ENCODE measurements at places on chromosomes 7 and 10.

GRCh38 chr7:39526666-39527065 lies 39.5 kb upstream of the YAE1 start:
- DNase-seq: no peak

- peak; percentile 61 for DNase-seq
These were observed 3.7 kb upstream of the ZNF800 start for GRCh38 chr7:127396184-127396583.

DNA sequence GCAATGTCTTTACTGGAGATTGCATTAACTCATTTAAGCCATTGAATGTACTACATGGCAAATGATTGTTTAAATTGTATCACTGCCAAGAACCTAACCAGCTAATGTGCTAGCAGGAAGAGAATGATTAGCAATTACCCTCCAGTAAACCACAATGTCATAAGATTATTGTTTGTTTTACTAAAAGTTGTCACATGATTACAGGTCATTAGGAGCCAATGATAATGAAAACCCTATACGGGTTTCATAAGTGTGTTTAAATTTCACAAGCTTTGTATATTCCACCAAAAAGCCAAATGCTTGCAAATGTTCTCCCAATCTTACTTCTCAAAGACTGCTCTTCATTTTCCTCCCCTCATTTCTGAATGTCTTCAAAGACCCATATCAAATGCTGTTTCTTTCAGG lies 76.5 kb upstream of the PPP1R3C start:
- DNase-seq: no peak

DNA sequence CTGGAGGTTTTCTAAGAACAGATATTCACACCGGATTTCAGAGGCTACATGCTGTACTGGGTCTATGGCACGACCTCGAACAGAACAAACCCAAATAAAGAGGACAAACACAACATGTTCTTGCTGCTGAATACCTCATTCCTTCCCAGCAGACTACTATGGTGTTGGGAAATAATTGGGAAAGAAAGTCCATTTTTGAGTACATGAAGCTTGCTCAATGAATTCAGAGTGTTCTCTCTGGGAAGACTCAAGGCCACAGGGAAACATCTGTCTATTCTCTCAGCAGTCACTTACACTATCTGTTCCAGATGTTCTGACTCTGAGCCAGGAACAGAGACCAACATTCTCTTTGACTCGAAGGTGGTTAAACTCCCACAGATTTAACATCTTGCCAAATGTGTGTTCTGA lies 30.9 kb downstream of the LAMB1 start:
- no peak for DNase-seq

DNA sequence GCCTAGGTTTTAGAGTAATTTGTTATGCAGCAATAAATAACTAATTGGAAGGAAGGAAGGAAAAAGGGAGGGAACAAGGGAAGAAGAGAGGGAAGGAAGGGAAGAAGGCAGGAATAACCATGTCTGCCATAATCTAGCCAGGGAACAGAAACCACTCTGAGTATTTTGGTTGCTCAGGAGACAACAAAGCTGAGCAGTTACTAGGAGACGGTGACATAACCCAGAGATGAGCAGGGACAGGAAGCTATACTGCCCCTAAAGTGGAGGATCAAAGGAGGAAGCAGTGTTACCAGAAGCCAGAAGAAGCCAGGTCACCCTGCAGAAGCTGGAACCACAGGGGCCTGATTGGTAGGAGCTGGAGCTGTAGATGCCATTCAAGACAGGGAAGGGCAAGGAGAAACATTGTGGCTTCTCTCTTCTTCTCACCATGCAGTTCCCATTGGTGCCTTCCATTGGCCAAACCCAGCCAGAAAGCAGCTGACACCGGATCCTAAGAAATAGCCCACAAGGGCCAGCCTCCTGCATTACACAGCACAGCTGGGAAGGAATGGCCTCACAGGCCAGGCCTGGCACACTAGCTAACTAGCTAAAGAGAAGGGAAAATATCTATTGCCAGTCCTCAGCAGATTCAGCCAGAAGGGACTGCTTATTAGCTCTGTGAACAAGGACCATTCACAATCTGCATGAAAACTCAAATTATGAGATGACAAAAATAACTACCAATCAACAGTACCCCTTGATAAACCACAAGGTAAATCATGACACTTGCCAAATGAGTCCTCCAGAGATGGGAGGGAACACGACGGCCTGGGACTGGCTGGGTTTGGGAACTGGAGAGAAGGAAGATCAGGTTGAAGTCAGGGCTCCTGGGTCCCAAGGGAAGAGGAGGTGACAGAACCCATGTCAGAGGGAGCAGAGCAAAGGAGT lies 184.5 kb upstream of the NFE2L3 start:
- DNase-seq: peak; percentile 8

- DNase-seq: peak; percentile 74
These were observed 2.4 kb downstream of the ADCK2 start for GRCh38 chr7:140674899-140675701.

DNA sequence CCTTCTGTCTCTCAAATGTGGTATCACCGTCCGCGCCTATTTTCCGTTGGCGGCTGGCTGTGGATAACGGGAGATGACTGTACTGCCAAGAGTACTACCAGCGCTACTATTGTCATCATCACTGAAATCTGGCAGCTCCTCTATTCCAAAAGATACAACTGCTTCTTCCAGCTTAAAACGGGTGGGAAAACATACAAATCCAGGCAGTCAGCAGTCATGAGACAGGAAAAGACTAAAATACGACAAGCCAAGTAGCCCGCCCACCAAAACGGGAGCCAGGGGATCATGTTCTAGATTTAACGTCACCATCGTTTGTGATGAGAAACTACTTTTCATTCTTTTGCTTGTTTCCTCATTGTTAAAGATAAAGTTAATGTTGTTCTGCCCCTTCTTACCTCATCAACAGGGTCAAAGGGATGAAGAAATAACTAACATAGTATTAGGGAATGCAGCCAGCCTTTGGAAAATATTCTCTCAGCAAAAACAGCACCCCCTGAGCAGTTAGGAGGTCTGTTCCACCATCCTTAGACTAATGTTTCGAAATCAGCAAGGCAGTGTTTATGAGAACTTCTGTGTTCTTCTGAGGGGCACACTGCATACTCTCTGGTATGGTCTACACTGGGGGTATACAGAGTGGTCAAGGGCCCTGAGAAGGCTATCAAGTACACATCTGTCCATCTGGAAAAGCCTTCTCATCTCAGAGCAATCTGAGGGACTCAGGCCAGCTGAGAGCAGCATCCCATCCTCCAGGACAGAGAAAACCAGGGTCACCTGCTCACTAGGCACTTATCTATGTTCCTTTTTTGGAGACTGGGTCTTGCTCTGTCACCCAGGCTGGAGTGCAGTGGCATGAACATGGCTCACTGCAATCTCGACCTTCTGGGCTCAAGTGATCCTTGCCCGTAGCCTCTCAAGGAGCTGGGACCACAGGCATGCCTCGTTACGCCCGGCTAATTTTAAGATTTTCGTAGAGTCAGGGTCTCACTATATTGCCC lies 47.5 kb downstream of the GNA12 start:
- no peak for DNase-seq

DNA sequence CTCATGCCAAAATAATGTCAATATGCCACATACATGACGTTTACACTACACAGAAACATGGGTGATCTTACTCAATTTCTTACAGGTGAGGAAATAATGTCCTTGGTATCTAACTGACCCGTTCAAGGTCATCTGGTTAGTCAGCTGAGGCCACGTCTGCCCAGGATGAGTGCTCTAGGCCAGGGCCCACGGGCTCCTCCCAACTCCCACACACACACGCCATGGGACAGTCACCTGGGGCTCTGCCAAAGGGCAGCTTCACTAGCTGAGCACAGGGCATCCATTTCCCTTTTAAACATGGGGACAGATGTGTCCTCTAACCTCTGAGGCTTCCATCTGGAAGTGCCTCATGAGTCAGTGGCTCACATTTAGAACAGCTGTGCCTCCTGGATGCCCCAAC lies 123.9 kb downstream of the TNS3 start:
- no peak for DNase-seq

- no peak for DNase-seq
These were observed 21.2 kb downstream of the C10orf71 start for GRCh38 chr10:49320191-49320590.

DNA sequence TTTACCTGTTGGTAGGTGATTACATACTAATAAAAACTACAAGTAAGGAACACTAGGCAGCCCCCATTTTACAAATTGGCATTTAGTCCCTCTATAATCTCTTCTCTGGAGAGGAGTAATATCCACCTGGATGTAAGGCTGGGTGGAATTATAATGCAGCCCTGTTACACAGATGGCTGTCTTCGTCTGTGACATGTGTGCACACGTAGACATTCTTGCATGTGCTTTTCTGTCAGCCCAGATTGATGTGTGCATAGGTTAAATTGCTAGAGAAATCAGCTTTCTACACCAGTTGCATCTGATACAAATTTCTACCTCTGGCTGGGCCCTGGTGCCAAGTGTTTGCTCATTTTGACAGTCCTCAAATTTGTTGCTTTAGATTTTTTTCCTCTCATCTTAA lies 715.9 kb downstream of the AUTS2 start:
- DNase-seq: no peak

GRCh38 chr7:87784424-87784823 lies 91.7 kb downstream of the SLC25A40 start:
- DNase-seq: peak; percentile 12

GRCh38 chr10:128047351-128047750 lies 78.9 kb downstream of the MKI67 start:
- peak; percentile 95 for DNase-seq

GRCh38 chr10:52755297-52756062 lies 17.1 kb downstream of the MBL2 start:
- DNase-seq: peak; percentile 79

GRCh38 chr10:62631241-62631640 lies 173.3 kb upstream of the ADO start:
- DNase-seq: no peak

GRCh38 chr7:45149606-45150005 lies 8.0 kb upstream of the RAMP3 start:
- no peak for DNase-seq

GRCh38 chr10:78726171-78726570 lies 342.6 kb upstream of the ZMIZ1 start:
- no peak for DNase-seq

GRCh38 chr10:43963793-43964425 lies 315.2 kb upstream of the ZNF32 start:
- no peak for DNase-seq

DNA sequence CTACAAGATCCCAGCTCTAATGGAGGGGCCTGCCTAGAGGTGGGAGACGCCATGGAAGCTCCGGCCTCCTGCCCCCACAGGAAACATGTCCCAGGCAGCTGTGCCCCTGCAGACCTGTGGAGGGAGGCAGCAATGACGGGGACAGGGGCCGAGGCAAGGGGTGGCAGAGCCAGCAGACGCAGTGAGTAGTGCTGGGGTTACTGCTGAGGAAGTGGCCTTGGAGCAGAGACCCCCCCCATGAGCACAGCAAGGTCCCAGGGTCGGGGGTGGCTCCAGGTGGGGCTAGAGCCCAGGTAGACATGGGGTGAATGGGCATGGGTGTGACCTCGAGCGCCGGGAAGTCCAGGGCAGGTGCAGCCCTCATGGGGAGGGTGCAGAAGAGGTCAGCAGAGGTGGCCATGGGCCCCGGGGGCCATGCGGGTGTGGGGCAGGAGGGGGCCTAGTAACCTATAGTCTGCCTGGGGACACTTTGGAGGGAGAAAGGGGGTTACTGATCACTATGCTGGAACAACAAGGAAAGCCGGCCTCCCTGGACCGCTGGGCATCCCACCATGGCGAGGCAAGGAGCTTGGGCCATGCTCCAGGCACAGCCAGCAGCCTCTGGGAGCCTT lies 45.5 kb downstream of the JAKMIP3 start:
- DNase-seq: no peak

DNA sequence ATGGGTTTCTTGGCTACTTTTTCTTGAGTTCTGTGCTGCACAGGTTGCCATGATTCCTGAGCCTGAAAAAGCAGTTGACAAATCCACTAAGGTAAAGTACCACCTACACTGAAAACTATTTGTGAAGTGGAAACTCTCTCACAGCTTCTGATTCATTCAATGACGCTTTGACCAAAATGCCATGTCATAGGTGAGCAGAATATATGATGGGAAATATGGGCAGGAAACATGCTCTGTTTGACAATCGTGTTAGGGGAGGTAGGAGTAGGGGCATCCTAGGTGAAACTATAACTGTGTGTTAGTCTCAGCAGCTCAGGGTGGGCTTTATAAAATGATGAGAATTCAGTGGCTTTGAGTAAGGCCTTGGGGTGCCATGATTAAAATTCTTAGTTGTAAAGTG lies 69.6 kb upstream of the ELMO1 start:
- DNase-seq: no peak

- no peak for DNase-seq
These were observed 11.7 kb downstream of the ARHGAP19 start for GRCh38 chr10:97280783-97281182.
